ENCODE measurements at places on chromosomes 7 and 10.
A peak's percentile ranks its signal among the peaks of the same experiment; 100 is the strongest.

DNA sequence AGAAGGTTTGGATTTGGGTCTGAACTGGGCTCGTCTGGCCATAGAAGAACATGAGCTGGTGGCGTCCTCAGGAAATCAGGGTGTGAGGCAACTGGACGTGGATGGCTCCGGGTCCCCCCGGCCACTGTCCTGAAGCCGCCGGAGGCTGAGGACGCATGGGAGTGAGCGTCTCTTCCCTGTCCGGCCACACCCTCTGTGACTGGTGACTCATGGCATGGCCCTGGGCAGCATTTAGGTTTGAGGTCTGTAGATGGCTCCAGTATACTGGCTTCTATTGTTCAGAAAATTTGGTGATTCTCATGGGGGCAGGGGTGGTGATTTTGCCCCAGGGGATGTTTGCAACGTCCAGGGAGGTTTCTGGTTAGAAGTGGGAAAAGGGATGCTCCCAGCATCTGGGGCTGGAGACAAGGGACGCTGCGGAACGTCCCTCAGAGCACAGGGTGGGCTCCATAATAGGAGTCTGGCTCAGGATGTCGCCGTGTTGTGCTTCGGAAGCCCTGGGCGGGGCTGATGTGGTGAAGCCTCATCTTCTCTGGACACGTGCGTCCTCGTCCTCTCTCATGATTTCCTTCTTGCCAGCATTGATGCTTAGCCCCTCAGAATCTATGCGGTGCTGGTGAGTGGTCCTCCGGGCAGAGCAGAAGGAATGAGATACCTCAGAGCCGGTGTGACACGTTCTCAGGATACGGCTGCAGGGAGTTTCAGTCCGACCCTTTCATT, 49.9 kb downstream of the PITRM1 start:
- no peak for DNase-seq

GRCh38 chr10:79047875-79048638, 20.7 kb upstream of the ZMIZ1 start:
- DNase-seq, result no peak

- no peak for DNase-seq
Observed at GRCh38 chr7:94303695-94304094, 91.0 kb upstream of the COL1A2 start.

GRCh38 chr7:127667759-127668530, 16.0 kb downstream of the SND1 start:
- DNase-seq, result no peak

- DNase-seq, result no peak
Observed at GRCh38 chr7:121083138-121083789, 94.8 kb downstream of the CPED1 start.

DNA sequence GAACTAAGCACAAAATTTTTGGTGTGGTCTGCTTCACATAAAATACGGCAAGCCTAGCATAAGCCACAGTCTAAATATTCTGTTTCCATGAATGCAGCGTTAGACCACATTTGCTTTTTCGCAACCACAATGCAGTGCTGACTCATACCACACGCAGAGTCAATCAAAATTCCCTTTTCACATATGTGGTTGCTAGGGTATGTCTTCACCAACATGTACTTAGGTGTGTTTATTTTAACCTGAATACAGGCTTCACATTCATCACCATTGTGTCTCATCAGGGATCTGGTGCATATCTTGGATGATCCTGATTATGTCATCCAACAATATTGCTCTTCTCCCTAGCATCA, 90.8 kb downstream of the CHN2 start:
- DNase-seq, result peak; percentile 33

DNA sequence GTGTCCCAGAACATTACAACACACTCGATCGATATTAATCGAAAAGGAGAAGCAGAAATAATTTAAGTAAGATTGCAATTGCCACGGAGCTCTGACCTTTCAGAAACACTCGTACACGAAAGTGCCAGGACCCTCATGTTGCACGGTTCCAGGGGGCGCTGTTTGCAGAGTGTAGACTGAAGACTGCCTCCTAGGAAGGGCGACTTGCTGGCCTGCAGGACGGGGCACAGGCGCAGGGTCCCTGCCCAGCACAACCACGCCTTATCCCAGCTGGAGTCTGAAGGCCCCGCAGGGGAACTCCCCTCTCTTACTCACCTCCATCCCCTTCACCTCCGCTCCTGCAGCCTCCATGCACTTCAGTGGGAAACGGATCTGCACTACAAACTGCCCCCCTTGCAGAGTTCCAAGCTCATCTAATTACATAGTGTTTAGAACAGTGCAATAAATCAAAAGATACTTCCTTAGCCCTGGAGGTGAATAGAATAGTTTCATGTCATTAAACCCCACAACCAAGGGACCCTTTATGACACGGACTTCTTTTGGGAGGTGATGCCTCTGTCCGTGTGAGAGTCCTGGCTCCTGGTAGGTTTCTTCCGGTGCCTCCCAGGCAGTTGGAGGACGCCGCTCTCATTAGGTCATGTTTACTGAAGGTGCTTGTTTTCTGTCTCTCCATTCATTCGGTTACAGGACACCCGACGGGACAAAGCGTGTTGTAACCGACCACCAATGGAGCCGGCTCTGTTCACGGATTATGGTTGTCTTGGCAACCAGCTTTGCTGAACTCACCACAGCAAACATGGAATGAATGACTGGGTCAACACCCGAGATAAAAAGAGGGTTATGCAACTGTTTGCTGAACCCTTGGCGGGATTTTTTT, 262.2 kb downstream of the BAMBI start:
- DNase-seq, result no peak

DNA sequence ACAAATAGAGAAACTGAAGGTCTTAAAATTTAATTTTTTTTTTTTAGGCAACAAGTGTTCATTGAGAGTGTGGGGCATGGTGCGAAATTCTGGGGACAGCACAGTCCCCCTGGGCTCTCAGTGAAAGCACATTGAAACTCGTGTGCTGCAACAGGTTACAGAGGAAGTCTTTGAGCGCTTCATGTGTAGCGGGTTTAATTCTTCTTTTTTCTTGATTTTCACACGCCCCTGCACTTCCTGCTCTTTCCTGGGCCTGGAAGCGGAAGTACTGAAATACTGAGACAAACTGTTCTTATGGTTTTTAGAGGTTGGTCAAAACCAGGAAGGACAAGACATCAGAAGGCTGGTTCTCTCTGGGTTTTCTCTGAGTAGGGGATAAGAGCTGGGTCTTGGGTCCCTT, 203.5 kb downstream of the PTEN start:
- peak; percentile 38 for DNase-seq

- DNase-seq, result no peak
Observed at GRCh38 chr7:92622685-92623084, 32.5 kb upstream of the FAM133B start.

DNA sequence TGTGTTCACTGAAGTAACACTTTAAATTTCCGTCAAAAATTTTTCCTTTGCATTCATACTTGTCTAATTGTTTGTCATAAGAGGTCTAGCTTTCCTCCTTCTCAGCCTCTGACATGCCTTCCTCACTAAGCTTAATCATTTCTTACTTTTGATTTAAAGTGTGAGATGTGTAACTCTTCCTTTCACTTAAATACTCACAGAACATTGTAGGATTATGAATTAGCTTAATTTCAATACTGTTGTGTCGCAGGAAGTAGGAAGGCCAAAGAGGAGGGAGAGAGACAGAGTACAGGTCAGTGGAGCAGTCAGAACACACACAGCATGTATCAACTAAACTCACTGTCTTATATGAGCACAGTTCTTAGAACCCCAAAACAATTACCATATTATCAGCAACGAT, 99.0 kb downstream of the SRPK2 start:
- no peak for DNase-seq

DNA sequence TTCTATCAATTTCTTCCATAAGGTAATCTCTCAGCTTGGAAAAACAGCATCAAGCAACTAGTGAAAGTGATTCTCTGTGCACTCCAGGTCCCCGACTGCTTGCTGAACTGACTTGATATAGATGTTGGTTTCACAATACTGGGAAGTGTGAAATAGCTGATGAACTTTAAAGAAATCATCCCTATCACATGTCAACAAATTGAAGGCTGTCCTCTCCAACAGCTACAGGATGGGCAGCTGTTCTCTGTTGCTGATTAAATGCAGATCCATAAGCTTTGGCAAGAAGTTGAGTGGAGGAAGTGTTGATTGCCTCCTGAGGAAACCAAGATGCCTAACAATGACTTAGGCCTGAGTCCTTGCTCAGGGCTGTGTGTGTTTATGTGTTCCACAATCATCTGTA, 130.4 kb upstream of the GDF10 start:
- DNase-seq, result no peak

GRCh38 chr7:598899-599298, 79.3 kb upstream of the PDGFA start:
- DNase-seq, result no peak

DNA sequence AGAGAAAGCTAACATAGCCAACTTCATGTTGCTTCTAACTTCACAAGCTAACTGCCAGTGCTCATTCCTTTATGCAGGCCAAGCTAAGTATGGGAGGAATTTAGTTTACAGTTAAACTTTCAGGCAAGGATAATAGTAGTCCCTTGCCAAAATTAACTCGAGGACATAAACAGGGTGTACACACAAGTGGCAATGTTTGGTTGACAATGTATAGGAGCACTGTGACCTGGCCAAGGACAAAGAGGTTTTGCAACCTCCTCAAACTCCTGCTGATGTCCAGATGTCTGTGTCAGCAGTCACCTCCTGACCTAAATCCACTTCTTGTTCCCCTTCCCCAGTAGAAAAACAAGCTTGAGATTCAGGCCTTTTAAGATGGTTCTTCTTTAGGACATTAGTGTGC, 494.6 kb upstream of the KLF6 start:
- no peak for DNase-seq

- DNase-seq, result no peak
Observed at GRCh38 chr7:139125657-139126056, 16.1 kb upstream of the ZC3HAV1 start.

- DNase-seq, result no peak
Observed at GRCh38 chr7:10724449-10724848, 249.2 kb upstream of the PHF14 start.

- DNase-seq, result no peak
Observed at GRCh38 chr10:73246322-73246645, 771 bp downstream of the DNAJC9 start.

DNA sequence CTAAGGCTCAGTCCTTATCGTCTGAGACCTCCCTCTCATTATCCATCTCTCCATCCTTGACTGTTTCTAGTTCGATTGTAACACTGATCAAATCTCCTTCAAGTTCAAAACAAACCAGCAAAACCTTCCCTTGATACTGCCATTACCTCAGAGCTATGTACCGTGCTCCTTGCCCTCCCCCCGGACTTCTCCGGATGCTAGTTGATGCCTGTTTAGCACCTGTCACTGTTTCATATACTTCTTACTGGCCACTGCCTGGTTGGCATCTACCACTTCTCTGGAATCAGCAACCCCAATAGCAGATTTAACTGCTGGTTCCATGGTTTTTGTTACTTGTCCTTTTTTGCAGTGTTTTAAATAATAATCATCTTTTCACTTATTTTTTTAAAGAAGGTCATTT, 64.1 kb downstream of the BMPR1A start:
- DNase-seq, result no peak

Measured in SIG-M5 (cell line).